Stimulated activated CD8-positive, alpha-beta memory T cell treated with anti-CD3 and anti-CD28 coated beads, Interleukin-15, amount 100 ng/mL, for 1 hour (primary cell): ENCODE measurements at places on chromosomes 1 and 21.

- no peak for DNase-seq
These were observed 20.8 kb downstream of the PPFIA4 start for GRCh38 chr1:203046984-203047630.

- no peak for DNase-seq
These were observed 224.4 kb upstream of the POU3F1 start for GRCh38 chr1:38270849-38271633.

- no peak for DNase-seq
These were observed 8.3 kb downstream of the CFHR2 start for GRCh38 chr1:196951711-196952394.

DNA sequence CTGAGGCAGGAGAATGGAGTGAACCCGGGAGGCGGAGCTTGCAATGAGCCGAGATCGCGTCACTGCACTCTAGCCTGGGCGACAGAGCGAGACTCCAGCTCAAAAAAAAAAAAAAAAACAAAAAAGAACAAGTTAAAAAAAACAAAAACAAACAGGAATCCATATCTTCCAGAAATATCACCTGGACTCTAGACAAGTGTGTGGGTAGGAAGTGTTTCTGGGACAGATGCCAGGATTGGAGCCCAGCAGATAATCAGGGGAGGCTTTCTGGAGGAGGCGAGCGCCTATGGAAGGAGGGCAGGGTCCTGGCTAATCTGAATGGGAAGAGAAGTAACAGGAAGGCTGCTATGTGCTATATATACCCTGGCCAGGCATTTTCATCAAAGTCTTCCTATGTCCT lies 43.6 kb upstream of the SYNC start:
- DNase-seq = no peak

DNA sequence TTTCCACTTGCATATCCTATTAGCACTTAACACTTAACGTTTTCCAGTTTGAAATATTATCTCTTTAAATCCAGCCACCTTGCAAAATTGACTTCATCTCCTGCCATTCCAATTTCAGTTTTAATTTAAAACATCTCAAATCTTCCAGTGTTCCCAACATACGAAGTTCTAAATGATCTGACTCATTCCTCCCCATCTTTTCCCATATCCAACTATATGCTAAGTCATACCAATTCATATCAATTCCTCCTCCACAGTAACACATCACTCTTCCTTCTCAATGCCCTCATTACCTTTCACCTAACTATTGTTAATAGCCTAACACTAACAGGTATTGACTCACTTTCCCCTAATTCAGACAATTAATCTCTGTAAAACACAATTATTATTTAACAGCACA lies 2.8 kb downstream of the PSMA5 start:
- no peak for DNase-seq
